Anterior cingulate cortex (tissue), 58 donors: ENCODE measurements at places on chromosomes 1 and 21.

DNA sequence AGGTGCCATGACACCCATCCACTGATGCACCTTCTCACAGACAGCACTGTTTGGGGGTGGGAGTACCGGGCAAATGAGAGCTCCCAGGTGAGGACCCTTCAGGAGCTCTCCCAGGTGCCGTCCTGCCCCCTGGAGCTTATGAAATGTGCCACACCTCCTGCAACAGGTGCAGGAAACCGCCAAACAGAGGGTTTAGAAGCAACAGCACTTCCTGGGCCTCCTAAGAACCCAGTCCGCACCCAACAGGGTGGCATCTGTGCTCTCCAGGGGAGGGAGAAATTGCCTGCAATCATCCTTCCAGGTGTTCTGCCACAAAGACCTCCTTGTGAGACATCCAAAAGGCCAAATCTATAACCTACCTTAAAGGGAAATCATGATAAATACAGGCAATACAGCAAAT, 87.7 kb upstream of the ATP1B1 start:
- DNase-seq: no peak

- no peak for DNase-seq
Observed at GRCh38 chr1:22749503-22749902, 38.9 kb downstream of the EPHB2 start.

DNA sequence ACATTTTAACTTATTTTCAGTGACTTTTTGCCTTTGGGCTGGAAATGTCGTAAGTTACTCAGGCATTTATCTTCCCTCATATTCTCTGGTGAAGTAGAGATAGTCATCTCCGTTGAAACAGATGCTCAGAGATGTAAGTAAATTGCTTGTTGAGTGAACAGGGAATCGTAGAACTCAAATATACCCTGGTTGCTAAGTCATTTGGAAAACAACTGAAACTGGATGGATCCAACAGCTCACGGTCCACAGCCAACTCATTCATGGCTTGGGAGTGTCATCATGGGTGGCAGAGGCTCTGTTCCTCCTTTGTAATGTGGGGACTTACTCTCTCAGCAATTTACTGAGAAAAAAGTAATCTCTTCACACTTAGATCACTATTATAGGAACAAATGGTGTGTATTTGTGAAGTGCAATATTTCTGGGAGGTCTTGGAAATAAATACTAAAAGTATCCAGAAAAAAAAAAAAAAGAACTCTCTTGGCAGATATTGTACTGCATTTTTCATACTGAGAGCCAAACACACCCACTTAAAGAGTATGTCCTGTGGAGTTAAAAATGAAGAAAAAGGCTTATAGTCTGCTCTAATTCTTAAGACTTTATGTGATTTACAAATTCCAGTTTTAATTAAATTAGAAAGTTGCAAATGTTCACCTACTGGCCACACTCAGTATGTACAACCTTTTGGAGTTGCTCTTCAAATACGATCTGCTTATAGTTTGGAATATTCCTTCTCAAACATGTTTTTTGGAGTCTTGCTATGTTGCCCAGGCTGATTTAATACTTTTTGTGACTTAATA, 107.4 kb downstream of the LEPR start:
- DNase-seq: no peak

DNA sequence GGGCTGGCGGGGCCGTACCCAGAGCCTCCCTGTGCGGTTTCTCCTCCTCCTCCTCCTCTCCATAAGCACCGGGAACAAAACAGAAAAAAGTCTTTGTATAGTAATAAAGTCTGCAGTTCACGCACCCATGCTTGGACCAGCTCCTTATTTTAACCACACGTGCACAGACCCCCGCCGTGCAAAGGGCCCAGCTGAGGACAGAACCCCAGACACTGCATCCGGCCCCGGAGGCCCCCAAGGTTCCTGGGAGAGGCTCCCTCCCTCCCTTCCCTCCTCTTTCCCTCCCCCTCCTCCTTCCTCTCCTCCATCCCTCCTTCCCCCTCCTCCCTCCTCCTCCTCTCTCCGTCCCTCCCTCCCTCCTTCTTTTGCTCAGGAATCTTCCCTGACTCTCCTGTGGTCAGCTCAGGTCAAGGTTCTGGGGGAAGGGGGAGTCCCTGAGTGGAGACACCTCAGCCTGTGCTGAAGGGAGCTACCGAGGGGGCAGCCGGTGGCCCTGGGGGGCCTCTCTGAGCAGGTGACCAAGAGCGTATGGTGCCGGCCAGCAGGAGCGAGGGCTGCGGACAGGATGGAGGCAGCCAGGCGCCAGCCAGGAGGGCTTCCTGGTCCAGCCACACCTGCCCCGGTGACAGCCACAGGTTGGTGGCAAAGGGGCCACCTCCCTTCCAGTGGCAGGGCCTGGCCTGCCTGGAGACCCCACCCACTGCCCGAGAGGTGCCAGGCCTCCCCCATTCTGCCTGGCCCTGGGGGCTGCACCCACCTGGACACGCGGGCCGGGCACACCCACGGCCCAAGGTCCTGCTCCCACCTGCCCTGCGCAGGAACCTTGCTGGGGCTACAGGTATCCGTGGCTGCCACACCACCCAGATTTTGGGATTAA, 3.2 kb upstream of the TTLL10 start:
- DNase-seq: no peak

- no peak for DNase-seq
Observed at GRCh38 chr1:226404063-226404903, 3.6 kb downstream of the PARP1 start.

- DNase-seq: no peak
Observed at GRCh38 chr1:180271272-180272255, 41.5 kb downstream of the LHX4 start.

DNA sequence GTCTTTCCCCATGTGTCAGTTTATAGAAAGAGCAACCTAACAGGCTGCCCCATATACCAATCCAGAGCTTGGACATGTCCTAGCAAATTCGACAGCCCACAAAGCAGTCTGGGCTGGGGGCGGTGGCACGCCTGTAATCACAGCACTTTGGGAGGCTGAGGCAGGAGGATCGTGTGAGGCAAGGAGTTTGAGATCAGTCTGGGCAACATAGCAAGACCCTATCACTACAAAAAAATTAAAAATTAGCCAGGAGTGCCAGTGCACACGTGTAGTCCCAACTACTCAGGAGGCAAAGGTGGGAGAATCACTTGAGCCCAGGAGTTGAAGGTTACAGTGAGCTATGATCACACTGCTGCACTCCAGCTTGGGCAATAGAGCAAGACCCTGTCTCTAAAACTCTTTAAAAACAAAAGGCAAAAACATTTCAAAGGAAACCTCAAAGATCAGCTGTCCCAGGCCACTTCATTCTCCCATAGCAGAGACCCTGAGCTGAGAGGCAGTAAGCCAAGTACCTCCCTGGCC, 54.4 kb downstream of the SETD4 start:
- no peak for DNase-seq

- DNase-seq: no peak
Observed at GRCh38 chr1:29626726-29627125, 390.4 kb downstream of the PTPRU start.

DNA sequence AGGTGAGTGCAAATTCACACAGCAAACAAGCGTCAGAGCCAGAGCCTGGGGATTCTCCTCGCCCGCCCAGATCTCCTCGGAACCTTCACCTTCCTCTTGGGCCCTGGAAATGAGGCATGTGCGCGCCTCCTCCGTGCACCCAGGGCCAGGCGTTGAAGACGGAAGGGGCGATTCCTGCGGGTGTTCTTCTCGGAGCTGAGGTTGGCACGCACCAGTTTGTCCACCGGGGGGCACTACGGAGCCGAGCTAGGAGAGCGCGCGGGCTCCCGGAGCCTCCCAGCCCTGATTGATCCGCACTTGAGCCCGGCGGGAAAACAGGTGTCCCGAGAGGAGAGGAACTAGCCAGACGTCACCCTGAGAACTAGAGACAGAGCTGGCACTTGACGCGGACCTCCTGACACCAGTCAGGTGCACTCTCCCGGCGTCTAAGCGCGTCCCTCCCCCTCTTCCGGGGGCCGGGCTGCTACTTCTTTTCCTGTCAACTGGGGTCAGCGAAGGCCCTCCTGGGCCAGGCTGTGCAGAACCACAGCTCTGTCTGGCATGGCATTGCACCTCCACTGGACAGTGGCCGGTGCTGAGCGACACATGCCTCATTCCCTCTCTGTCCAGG, 18.3 kb upstream of the SERINC2 start:
- DNase-seq: no peak

GRCh38 chr1:58687516-58687915, 12.3 kb downstream of the MYSM1 start:
- DNase-seq: no peak

DNA sequence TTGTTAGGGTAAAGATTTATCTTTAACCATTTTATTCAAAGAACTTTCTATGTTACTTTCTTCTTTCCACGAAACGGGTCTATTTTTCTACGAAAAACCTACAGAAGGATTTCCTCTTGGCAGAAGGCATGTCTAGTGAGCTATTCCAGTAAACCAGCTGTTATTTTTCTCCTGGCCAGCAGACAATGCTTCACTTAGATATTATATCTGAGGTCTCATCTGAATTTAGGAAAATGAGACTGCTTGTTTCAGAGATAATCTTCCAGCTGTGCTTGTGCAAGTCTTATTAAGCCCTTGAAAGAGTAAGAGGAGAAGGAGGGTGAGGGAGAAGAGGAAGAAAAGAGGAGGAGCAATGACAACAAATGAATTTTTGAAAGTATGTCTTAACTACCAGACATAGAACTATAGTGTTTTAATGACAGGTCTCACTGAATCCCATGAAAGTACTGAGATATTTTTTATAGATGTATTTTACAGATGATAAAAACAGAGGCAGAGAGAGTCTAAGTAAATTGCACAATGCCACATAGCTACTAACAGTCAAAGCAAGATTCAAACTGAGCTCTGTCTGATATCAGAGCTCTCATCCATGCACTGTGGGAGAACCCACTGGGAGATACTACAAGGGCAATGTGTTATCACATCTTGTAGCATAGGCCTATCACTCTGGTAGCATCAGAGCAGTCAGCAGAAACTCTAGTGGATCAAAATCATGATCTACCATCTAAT, 54.6 kb upstream of the SAMSN1 start:
- DNase-seq: no peak

GRCh38 chr1:192067360-192067759, 90.9 kb upstream of the RGS18 start:
- no peak for DNase-seq
